ENCODE measurements at places on chromosomes 16 and 17.

DNA sequence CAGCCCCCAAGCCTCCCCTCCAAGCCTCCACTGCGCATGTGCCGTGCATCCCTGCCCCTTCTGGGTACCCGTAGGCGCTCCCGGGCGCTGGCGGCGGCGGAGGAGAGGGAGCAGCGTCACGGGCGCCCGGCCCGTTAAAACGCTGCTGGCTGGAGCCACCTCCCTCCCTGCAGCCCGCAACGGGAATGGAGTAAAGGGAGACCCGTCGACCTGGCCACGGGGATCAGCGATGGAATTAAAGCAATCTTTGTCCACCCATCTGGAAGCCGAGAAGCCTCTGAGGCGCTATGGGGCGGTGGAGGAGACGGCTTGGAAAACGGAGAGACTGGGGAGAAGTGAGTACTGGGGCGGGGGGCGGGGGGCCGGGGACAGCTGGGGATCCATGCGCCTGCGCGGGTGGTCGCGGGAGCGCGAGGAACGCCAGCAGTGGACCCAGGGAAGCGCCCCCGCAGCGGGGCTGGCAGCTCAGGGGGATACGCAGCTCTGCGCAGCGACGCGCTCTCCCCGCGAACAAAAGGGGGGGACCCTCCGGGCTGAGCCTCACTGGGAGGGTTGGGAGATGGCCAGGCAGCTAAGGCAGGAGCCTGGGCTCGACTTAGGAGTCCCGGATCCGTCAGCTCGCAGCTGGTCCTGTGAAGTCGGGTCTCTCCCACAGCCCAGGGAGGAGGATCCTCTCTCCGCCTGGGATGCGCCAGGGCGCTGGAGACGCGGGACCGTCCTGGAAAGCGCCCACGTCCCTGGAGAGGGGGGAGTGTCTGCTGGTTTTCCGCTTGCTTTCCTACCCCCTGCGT, at the start of gene BMERB1:
TSS of gene BMERB1 (plus strand) at position 164 of the 791 bp plus-strand sequence. CDS start at position 230, 66 bp downstream.
- peak; percentile 85 for DNase-seq

DNA sequence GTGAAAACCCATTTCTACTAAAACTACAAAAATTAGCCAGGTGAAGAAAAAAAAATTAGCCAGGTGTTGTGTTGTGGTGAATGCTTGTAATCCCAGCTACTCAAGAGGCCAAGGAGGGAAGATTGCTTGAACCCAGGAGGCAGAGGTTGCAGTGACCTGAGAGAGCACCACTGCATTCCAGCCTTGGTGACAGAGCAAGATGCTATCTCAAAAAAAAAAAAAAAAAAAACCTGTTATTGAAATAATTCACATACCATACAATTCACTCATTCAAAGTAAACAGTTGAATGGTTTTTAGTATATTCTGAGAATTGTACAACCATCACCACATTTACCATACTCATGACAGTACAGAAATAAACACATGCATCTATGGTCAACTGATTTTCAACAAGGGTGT, 31.0 kb downstream of the ZNRF1 start:
- DNase-seq = no peak

DNA sequence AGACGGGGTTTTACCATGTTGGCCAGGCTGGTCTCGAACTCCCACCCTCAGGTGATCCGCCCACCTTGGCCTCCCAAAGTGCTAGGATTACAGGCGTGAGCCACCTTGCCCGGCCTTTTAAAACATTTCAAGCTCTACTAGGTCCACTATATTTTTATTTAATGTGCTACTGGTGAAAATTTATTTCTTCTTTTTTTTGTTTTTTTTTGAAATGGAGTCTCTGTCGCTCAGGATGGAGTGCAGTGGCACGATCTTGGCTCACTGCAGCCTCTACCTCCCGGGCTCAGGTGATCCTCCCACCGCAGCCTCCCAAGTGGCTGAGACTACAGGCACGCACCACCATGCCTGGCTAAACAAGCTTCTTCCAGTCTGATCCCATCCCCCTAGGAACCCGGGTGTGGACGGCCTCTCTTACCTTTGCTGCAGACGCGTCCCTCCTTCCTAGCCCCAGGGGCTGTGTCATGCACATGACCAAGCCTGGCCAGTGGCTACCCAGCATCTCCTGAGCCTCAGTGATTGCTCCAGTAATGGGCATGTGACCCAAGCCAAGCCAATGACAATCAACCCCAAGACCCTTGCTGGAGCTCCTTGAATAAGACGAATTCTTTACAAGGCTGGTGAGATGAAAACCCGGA, 40.1 kb upstream of the LITAF start:
- DNase-seq = no peak

DNA sequence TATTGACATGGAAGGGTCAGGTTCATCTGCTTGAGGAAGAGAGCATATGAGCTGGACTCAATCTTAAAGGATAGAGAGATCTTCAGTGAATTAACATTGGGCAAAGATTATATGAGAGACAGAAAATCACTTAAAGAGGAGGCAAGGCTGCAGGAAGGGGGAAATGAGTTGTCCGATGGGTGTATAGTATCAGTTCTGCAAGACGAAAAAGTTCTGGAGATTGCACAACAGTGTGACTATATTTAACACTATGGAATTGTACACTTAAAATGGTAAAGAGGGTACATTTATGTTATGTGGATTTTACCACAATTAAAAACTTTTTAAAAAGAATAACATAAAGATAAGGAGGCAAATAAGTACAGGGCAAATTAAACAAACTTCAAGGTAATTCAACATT, 80.7 kb downstream of the HELZ start:
- DNase-seq = no peak

- peak; percentile 75 for DNase-seq
Observed at GRCh38 chr17:82236142-82236971, 7.5 kb downstream of the SLC16A3 start.

DNA sequence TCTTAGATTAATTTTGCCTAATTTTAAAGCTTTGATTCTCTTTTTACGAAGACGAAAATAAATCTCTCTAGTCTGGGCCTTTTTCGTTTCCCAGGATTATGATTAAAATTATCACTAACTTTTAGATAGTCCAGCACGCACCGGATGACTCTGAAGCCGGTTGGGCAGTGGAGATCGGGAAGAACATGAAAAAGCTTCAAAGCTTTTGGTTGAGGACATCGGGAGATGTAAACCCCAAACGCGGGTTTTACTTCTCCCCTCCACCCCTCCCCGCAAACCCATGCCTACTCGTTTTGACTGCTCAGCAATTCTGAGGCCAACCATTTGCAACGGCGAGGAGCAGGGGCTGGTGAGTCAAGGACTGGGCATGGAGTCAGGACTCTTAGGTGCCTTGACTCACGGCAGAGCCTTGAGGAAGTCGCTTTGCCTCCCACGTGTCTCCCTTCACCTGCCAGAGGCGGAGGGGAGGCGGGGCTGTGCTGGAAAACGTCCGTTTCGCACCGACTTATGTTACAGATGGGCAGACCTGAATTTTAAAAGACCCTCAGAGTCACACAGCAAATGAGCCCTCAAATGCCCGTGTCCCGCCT, 989 bp upstream of the DUSP14 start:
- DNase-seq = peak; percentile 64

DNA sequence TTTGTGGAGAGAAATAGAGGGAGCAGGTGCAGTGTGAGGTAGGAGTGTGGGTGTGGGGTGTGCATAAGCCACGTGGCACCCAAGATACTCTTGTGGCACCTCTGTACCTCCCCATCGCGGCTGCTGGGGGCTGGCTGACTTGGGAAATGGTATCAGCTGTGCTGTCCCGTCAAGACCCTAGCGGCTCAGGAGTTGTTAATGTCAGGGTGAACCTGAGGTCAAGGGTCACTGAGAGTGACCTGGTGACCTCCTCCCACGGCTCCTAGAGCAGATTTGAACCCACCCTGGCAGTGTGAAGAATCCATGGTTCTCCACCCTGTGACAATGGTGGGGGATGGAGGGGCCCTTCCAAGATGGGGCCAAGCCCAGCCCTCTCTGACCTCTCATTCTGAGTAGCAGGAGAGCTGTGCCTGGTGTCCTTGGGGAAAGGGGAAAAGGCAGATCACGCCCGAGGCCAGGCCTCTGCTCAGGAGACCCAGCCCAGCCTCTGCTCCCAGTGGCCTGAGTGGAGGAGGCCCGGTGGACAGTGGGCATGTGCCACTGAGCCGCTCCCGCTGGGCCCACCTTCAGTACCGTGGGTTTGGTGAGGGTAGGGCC, 3.0 kb upstream of the WFIKKN2 start:
- DNase-seq = no peak

GRCh38 chr16:73143002-73143401, 95.1 kb upstream of the ZFHX3 start:
- no peak for DNase-seq

DNA sequence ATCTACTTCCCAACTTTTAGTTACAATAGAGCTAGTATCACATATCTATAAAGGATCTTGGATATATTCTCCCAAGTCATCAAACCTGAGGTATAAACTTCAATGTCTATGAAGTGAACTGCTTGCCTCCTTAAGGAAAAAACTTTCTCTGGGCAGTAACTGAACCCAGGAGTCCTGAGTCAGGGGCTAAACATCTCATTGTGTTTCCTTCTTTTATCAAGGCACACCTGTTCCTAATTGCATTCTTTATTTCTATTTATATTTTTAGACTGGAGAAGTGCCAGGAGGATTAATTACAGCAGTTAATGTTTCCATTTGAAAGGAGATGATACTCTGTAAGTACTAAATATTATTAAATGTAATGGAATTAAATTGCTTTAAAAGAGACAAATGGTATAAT, 98.6 kb downstream of the CDH8 start:
- no peak for DNase-seq

- DNase-seq = no peak
Observed at GRCh38 chr17:1753767-1754429, 8.0 kb upstream of the SERPINF1 start.

- no peak for DNase-seq
Observed at GRCh38 chr17:825216-825615, 43.1 kb downstream of the MRM3 start.

DNA sequence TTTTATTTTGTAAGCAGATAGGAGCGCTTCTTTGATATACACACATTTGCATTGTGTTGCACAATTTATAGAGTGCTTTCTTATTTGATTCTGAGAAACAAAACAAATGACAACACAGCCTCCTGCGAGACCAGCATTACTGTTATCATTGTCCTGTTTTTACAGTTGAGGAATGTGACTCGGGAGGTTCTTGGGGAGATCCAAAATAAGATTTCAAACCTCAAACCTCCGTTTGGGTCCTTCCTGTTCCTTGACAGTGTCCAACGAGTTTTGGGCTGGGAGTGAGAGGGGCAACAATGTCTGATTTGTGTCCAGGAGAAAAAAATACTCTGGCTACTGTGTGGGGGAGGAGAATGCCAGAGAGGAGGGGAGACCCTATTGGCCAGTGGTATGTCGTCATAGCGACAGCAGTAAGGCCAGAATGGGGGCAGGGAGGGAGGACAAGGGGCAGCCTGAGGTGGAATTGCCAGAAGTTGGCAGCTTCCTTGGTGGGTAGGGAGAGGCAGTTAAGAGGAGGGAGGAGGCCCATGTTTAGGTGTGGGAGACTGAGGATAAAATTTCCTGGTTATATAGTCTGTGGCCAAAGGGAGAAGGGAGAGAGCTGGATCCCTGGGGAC, 45.5 kb downstream of the TMEM132E start:
- no peak for DNase-seq

DNA sequence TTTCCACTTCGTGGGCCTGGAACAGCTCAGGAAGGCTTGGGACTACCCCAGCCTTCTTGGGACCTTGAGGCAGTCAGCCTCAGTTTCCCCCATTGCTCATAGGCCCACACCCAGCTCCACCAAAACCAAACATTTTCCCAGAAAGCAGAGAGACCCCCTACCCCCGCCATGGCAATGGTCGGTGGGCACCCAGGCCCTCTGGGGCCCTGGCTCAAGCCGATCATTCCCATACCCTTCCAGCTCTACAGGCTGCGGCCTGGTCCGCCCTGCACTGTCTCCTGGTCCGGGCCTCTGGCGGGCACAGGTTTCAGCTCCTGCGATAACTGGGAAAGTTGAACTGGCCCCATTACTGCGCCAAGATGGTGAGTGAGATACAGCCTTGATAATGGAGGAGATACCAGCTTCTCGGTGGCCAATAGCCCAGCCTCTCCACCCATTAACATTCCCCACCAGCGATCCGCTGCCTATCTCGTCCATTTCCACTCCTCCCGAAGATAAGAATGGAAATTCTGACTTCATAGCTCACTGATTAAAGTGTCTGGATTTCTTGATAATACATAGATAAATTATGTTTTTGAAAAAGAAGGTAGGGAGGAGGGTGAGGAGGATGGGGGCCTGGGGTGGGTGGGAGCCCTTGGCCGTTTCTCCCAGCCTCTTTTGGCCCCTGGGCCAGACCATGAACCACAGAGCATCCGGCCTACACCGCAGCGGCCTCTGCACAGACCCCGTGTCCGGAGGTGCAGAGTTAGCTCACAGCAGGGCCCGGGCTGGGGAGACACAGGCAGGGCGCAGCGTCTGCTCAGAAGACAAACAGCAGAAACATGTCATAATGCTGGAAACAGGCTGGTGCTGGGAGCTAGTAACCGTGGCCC, 11.6 kb downstream of the ZFPM1 start:
- DNase-seq = no peak

DNA sequence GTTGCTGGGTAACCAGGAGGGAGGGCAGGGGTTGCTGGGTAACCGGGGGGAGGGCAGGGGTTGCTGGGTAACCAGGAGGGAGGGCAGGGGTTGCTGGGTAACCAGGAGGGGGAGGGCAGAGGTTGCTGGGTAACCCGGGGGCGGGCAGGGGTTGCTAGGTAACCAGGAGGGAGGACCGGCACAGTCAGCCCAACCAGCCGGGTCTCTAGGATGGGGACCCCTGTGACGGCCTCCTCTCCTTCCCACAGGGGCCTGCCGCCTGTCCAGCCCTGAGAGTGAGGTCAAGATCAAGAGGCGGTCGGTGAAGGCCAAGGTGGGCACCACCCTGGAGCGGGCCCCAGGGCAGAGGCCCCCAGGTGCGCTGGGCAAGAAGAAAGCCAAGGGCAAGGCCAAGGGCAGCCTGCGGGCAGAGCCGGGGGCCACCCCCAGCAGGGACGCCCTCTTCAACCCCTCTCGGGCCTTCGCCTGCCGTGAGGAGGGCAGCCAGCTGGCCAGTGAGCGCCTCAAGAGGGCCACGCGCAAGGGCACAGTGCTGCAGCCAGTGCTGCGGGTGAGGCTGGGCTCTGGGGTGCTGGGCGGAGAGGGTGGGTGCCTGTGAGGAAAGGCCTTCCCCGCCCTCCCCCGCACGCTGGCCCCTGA, 54.6 kb downstream of the ACTG1 start:
- no peak for DNase-seq

DNA sequence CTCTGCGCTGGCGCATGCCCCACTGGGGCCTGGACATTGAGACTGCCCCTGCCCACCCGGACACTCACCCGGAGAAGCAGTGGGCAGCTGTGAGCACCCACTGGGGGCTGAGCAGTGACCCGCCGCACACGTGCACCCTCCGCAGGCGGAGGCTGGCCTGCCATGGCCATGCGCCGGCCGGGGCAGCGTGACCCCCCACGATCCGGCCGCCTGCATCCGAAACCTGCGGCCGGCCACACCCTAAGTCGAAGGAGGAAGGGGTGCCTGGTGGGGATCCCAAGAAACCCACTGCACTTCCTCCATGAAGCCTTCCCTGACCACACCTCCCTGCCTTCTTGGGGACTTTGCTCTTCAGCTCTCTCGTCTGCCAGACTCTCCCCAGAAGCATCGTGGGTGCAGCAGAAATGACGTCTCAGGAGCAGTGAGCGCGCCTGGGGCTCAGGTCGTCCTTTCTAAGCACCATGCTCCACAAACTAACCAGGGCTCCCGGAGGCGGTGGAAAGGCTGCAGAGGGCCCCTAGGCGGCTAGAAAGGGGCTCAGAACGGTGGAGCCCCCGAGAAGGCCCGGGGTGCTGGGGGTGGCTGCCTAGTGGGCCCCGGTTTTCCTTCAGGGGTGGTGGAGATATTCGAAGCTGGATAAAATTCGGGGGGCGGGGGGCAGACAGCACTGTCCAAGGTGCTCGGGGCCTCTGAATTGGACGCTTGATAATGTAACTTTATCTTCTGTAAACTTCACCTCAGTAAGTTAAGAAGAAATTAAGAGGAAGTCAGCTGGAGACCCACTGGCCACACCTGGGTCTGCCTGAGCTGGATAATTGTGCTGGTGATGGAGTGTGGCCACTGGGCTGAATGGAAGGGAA, 1.5 kb downstream of the TPSG1 start:
- no peak for DNase-seq

All from stimulated activated naive CD8-positive, alpha-beta T cell treated with anti-CD3 and anti-CD28 coated beads, Interleukin-15, Interleukin-2, amounts not matched to agents 100 U/mL and 50 U/mL, for 24 hours (primary cell).